Stimulated activated CD4-positive, alpha-beta T cell treated with anti-CD3 and anti-CD28 coated beads, Interleukin-15, amount 100 ng/mL, for 1 hour (primary cell): ENCODE measurements at places on chromosomes 12 and 14.

DNA sequence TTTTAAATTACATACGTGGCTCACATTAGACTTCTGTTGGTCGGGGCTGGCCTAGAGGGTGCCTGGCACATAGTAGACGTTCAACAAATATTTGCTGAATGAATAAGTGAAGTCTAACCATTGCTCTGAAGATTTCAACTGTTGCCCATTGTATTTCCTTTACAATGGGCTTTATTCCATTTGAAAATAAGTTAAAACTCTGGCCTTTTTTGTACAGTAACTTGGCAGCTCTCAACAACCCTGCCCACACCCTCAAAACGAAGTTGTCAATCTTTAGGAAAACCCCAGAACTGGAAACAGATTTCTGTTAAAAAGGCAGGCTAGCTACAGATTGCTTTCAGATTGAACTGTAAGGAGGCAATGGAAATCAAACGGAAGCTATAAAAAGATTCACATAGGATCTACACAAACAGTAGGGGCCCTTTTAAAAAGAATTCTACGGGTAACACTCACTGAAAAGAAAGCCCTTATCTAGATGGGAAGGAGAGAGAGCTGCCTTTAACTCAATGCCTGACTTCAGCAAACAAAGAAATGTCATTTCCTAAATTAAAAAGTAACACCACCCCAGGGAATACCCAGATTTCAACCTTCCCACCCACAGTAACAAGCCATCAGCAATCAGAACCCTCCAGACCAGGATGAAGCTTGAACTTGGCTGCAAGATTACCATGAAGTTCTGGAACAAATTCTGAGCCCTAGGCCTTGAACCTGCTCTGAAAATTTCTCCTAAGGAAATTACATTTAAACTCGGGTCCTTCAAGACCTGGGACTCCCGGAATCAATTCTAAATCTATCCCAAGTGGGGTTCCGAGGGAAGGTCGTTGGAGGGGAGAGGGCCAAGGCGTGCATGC lies 1.4 kb downstream of the WSB2 start:
- DNase-seq, result no peak

DNA sequence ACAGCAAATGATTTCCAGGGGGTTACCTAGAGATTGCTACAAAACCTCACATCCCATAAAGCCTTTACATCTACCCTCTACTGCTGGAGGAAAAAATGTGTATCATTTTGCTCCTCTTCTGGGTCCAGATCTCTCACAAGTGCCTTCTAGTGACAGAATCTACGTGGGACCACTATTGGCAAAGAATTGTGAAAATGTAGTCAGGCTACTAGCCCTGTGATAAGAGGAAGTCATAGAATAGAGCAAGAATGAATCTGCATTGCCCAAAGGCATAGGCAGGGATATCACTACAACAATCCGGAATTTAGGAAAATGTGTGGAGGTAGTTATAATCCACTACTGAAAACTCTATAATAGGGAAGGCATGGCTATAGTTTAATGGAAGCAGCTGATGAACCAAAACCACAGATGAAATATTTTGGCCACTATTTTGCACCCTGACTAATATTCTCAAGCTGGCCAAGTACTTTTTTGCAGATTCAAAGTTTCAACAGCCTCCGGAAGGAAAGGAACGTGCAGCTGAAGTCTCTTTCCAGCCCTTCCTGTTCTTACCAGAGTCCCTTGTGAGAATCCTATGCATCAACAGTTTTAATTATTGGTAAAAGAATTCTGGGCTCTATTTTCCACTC lies 176.8 kb downstream of the PHLDA1 start:
- no peak for DNase-seq

DNA sequence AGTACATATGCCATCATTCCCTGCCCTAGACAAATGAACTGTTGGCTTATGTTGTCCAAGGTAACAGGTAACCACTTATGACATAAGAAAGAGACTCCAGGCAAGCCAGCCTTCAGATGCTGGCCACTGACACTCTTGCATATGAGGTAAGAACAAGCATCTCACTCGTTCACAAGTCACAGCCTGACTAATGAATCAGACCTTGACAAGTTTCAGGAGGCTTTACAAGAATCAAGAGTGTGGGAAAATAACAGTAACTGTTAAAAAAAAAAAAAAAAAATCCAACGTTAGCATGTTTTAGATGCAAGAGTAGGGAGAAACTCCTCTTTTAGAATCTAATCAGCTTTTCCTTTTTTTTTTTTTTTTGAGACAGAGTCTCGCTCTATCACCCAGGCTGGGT lies 40.7 kb downstream of the ZFYVE1 start:
- DNase-seq, result no peak

- DNase-seq, result peak; percentile 35
Measured at GRCh38 chr12:44875954-44876543, at the start of gene NELL2. NELL2 (minus strand) TSS chr12:44876315; CDS start chr12:44875869, 446 bp downstream.
